ENCODE measurements at places on chromosomes 12 and 14.
A peak's percentile ranks its signal among the peaks of the same experiment; 100 is the strongest.

GRCh38 chr12:89151536-89151935 is 200.8 kb downstream of the DUSP6 start:
- H3K4me3 ChIP-seq: no peak overlapping the region
- H3K4me1 ChIP-seq: no peaks in the 10 kb centered on the region
- no peak for DNase-seq
- no peaks in the 10 kb centered on the region for H3K36me3 ChIP-seq
- no peaks in the 10 kb centered on the region for H3K27me3 ChIP-seq
- H3K27ac ChIP-seq: no peak overlapping the region

- no peak overlapping the region for H3K27ac ChIP-seq
- no peaks in the 10 kb centered on the region for H3K36me3 ChIP-seq
- no peaks in the 10 kb centered on the region for H3K4me1 ChIP-seq
- DNase-seq: no peak
- no peaks in the 10 kb centered on the region for H3K27me3 ChIP-seq
These were observed 2.7 kb downstream of the CD163L1 start for GRCh38 chr12:7441216-7441615.

DNA sequence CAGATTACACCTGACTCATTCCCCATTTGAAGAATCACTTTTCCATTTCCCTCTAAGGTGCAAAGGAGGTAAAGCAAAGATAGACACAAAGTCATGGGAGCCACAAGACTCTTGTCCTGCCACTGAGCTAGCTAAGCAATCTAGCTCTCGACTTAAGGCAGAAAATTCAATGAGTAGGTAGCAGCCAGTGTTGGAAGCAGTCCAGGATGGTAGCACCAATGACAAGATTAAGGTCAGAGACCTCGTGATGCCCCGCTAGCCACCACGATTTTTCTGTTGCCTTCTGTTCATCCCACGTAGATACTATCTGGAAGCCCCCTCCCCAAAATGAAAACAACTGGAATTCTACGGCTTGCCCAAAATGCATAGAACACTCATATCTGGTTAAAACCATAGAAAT is 1.4 kb downstream of the VAMP1 start:
- H3K4me3 ChIP-seq: peak overlapping the region; percentile 86
- H3K27me3 ChIP-seq: no peaks in the 10 kb centered on the region
- H3K4me1 ChIP-seq: peaks cover 49% of the 10 kb centered on the region
- H3K27ac ChIP-seq: no peak overlapping the region
- H3K36me3 ChIP-seq: peaks cover 26% of the 10 kb centered on the region

GRCh38 chr14:50173891-50174290 is 57.5 kb downstream of the SOS2 start:
- no peak overlapping the region for H3K27ac ChIP-seq
- H3K36me3 ChIP-seq: peaks cover 4% of the 10 kb centered on the region
- no peak overlapping the region for H3K4me3 ChIP-seq
- no peak for DNase-seq

DNA sequence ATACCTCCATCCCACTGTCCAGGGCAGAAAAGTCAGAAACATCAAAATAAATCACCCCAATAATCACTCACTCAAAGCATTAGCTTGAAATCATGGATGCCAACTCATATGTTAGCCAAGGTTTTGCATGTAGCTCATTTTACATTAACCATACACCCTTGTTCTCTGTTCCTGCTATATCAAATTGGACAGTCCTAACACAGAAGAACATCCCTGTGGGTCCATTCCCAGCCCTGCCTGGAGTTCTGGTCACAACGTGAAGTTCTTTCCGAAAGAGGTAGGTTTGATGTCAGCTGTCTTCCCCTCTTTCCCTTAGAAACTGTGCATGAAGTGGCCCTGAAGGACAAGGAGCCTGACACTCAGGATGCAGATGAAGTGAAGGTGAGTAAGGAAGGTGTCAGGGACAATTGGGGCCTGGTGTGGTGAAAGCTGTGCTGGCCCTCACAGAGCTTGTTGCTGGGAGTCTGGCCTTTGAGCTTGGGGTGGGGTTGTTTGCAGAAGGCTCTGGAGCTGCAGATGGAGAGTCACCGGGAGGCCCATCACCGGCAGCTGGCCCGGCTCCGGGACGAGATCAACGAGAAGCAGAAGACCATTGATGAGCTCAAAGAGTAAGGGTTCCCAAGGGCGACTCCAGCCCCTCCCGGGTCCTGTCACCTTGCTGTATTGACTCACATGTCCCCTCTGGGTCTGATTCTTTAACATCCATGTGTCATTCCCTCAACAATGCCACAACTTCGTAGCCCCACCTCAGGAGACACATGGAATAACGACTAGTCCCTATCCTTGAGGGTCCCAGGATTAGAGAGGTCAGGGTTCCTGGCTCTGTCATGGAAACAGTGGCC is 15.0 kb upstream of the PIP4K2C start:
- H3K4me3 ChIP-seq: no peak overlapping the region
- DNase-seq: no peak
- no peaks in the 10 kb centered on the region for H3K27me3 ChIP-seq
- H3K27ac ChIP-seq: no peak overlapping the region
- H3K4me1 ChIP-seq: no peaks in the 10 kb centered on the region
- no peaks in the 10 kb centered on the region for H3K36me3 ChIP-seq

DNA sequence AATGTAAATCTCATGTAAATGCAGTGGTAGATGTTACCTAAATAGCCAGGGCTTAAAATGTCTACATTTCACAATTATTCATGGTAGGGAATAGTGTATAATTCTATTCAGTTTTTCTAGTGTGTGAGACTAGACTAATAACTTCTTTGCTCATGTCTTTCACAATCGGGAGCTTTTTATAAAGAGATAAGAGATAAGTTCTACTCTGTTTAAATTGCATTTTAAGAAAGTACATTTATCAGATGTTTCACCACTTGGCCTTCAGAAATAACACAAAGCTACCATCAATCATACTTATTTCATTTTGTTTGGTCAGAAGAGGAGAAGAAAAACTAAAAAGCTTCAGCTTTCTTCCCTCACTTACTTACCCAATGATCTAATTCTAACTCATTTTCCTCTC is 725.5 kb upstream of the FLRT2 start:
- no peak overlapping the region for H3K27ac ChIP-seq
- no peaks in the 10 kb centered on the region for H3K36me3 ChIP-seq
- no peak for DNase-seq
- no peaks in the 10 kb centered on the region for H3K27me3 ChIP-seq

GRCh38 chr12:53613821-53614220 is 12.4 kb downstream of the ATF7 start:
- no peaks in the 10 kb centered on the region for H3K27me3 ChIP-seq
- no peak overlapping the region for H3K4me3 ChIP-seq
- no peak for DNase-seq
- H3K27ac ChIP-seq: no peak overlapping the region
- H3K4me1 ChIP-seq: peaks cover 7% of the 10 kb centered on the region
- H3K36me3 ChIP-seq: peaks cover 4% of the 10 kb centered on the region
